ENCODE measurements at places on chromosomes 6 and 20.

GRCh38 chr20:51525241-51526105, 17.0 kb downstream of the NFATC2 start:
- DNase-seq = no peak

DNA sequence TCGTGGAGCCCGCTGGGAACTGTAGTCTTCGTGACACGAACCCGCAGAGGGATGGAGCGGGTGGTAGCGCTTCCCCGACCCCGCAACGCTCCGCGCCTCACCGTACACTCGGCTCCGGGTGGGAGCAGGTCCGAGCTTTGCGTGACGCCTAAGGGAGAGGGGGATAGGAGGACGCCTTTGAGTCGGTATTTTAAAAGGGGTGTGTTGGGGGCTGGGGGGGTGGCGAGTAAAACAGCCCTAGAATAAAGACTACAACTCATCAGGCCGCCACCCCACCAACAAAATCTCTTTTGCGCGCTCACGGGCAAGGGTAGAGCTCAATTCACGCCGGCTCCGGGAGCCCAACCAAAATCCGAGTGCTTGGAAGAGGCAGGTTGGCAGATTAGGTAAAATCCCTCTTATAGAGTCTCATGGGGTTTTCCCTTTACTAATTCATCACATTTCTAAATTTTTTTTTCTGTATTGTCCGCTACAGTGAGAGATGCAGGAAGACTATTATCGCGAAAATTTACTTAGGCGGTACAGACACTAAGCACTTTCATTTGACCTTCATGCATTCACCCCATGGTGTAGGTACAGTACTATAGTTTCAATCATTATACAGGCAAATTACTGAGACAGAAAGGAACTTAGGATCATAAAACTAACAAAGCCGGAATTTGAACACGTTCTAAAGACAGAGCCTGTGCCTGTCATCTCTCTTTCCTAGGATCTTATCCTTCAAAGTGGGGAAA, 706 bp upstream of the SNX14 start:
- no peak for DNase-seq

DNA sequence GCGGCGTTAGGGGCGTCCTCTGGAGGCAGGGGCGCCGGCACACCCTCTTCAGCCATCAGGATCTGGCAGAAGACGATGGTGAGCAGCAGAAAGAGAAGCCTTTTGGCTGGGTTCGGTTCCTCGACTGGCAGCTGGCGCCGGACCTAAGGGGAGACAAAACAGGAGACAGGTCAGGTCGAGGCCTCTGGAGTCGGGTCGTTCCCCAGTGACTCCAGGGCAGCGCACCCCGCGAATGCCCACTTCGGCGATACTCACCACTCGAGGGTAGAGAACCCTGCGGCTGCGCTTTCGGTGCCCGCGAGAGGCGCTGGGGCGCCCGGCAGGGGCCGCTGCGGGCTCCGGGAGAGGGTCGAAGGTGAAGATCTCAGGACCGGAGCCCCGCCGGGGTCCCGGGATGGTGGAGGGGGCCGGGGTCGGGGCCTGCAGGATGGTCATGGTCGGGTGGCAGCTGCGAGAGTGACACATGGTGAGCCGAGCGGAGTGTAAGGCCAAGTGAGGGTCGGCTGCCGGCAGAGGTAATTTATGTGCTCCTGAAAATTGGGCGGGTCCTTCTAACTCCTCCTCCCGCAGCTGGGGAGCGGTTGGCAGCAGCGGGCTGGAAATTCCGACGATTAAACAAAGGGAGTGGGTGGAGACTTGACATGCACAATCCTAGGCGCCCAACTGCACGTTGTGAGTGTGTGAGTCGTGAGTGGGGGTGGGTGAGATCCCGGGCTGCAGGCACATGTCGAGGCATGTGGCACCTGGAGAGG, at the start of gene IER3:
TSS of gene IER3 (minus strand) at position 494 of the 752 bp plus-strand sequence. CDS start at position 465, 29 bp downstream.
- peak; percentile 95 for DNase-seq

DNA sequence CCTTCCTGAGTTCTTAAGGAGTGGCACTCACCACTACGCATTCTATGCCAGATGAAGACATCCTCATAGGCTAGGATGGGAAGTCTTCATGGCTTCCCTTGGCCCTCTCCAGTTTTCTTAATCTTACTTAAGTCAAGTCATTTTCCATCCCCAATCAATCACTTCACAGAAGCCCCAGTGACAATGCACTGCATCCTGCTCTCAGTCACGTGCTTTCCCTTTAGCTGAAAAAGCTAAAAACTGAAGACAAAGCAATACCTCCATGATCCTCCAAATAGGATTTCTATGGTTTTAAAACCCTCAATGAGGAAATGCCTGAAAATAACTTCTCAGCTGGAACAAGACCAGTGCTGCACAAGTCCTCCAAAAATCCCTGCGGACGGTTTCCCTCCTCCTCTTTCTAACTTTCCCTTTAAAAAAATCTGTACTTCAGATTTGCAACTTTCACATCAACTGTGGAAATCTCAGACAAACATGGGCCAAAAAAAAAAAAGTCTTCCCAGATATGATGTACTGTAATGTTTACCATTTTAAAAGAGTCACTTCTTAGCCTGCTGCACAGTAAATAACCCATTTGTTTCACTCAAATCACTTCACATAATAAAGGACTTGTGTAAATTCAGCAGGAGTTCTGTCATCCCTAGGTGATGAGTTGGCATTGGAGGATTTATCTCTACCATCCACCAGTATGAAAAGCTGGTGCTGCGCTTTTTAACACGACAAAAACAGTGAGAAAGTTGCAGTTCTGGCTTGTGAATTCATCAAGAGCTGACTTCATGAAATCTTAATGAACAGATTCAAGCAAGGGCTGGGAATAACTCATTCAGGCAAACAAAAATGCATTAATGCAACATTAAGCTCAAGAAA, 590.0 kb upstream of the NOX3 start:
- DNase-seq = no peak

DNA sequence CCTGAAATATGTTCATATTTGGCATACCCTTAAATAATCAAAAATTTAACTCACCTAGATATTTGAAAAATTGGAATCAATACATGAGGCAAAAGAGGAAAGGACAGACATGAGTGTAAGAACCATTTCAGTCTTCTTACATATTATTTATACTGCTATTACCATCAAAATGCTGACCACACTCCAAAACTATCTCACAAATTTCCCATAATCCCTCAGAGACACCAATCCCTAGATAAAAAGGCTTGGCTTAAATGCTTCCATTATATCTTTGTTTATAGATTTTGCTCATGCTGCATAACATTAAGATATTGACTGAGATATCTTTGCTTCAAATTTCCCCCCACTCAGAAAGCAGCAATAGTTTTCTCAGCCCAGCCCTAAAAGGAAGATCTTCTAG, 11.7 kb upstream of the NT5DC1 start:
- DNase-seq = peak; percentile 43

GRCh38 chr6:165574220-165575157, 88.6 kb downstream of the PDE10A start:
- no peak for DNase-seq
